ENCODE measurements at places on chromosomes 12 and 14. TPM values are rescaled to one million over a fixed set of nuclear protein-coding genes. Genes with fewer than 3 reads are reported as not detected.

GRCh38 chr12:6461401-6462233 lies 8.9 kb downstream of the VAMP1 start:
- H3K27me3 ChIP-seq = no peaks in the 10 kb centered on the region
- peak overlapping the region; percentile 95 for H3K27ac ChIP-seq
- H3K4me3 ChIP-seq = peak overlapping the region; percentile 88
- peaks cover 63% of the 10 kb centered on the region for H3K4me1 ChIP-seq

DNA sequence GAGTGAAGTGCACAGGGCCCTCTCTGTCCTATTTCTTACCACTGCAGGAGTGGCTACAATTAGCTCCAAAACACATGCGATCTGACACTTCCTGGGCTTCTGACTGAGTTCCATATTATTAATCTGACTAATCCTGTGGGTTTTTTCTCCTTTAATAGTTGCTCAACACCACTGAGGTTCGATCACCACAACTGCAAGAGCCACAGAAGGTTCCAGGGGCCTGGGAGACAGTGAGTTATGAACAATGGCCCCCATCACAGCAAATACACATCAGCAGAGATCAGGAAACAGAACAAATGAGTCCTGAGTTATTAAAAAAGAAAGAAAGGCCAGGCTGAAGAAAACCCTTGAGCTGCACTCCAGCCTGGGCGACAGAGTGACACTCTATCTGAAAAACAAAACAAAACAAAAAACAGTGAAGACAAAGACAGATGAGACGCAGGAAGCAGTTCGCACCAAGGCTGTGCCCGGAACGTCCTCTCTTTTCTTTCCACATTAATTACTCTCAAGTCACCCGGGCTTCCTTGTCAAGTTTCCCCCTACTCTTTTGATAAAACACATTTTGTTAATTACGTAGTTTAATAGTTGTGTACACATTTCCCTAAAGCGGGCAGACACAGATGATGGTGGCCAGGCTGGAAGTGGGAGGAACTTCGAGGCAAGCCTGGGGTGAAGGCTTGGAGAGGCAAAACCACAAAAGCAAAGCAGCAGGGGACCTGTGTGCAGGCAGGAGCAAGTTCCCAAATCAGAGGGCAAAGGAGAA lies 42.7 kb downstream of the CDC42BPB start:
- H3K4me1 ChIP-seq = peaks cover 10% of the 10 kb centered on the region
- no peaks in the 10 kb centered on the region for H3K36me3 ChIP-seq
- peaks cover 9% of the 10 kb centered on the region for H3K27me3 ChIP-seq
- H3K4me3 ChIP-seq = no peak overlapping the region
- H3K27ac ChIP-seq = no peak overlapping the region

GRCh38 chr12:110180591-110181005 lies 56.4 kb downstream of the IFT81 start:
- H3K27ac ChIP-seq = no peak overlapping the region
- H3K27me3 ChIP-seq = no peaks in the 10 kb centered on the region
- H3K4me1 ChIP-seq = no peaks in the 10 kb centered on the region
- DNase-seq = no peak
- no peak overlapping the region for H3K4me3 ChIP-seq

DNA sequence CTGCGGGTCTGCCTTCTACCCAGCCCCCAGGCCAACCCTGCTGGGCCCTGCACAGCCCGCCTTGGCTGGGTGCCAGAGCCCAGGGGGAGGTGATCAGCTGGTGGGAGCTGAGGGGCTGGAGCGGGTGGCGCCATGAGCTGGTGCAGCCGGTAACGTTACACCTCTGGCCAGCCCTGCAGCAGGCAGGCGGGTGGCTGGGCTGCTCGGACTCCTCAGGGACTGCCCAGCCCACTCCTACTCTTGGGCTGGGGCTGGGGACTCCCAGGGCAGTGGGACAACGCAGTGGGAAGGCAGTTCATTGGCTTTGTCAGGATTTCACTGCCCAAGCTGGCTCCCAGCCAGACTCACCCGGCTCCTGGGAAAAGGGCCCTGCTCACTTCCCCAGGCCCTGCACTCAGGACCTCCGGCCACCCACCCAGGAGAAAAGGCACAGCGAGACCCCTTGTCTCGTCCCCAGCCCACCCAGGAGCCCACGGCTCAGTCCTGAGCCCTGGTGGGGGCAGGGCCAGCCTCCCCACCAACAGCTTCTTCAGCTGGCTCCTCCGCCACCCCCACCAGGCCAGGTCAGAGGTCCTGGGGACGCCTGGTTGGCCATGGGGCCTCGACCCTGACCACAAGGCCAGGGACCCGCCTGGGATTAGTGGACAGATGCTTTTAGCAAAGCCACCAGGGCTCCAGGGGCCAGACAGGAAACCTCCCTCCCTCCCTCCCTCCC lies 1.0 kb downstream of the PGF start:
- H3K36me3 ChIP-seq = no peaks in the 10 kb centered on the region
- H3K4me3 ChIP-seq = no peak overlapping the region
- H3K4me1 ChIP-seq = no peaks in the 10 kb centered on the region
- peaks cover 5% of the 10 kb centered on the region for H3K27me3 ChIP-seq
- H3K27ac ChIP-seq = no peak overlapping the region

DNA sequence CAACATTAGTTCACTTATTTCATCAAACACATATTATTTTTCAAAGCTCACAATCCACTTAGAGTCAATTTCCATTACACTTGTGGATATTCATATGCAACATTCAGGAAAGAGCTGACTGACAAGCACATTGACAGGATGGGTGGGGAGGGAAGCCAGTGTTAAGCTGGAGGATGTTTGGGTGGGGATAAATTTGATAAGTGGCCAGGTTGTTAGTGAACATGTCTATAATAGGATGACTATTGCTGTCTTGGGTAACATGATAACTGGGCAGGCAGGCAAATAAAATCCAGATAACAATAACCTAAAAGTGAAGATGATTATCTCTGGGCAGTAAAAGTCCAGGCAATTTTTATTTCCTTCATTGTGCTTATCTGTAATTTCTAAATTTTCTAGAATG lies 73.8 kb upstream of the OSBPL8 start:
- H3K27me3 ChIP-seq = no peaks in the 10 kb centered on the region
- H3K4me3 ChIP-seq = no peak overlapping the region

DNA sequence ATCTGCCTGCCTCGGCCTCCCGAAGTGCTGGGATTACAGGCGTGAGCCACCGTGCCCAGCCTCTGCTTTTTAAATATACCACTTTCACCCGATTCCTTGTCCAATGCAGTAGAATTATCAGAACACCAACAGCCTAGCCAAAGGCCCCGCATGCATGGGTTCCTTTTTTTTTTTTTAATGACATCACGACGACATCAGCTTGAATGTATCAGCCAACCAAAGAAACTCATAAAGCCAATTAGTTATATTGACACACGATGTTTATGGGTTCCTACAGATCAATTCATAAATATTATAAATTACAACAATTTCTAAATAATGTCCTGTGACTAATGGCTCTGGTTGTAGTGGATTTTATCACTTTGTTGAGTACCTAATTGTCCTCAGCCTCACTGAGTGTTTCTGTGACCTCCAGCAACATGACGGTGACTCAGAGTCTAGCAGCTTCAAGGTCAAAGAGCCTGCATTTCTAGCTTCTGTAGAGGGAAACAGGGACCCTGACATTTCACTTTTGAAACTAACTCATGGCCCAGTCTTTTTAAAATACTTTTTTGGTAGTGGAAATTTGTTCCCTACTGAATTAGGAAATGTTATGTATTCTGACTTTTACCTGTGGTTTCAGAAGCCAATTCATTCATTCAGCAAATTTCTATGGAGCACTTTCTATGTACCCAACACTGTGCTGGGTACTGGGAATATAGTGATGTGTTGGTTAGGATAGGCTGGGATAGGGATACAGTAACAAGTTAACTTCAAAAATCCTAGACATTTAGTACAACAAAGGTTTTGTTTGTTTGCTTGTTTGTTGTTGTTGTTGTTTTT lies 144.1 kb downstream of the SUDS3 start:
- H3K4me1 ChIP-seq = no peaks in the 10 kb centered on the region
- H3K36me3 ChIP-seq = no peaks in the 10 kb centered on the region
- no peak overlapping the region for H3K27ac ChIP-seq
- DNase-seq = no peak
- H3K27me3 ChIP-seq = peaks cover 10% of the 10 kb centered on the region

GRCh38 chr14:23154964-23155587 lies 28.4 kb downstream of the SLC7A8 start:
- no peaks in the 10 kb centered on the region for H3K36me3 ChIP-seq
- peaks cover 33% of the 10 kb centered on the region for H3K4me1 ChIP-seq
- DNase-seq = no peak
- peak overlapping the region; percentile 62 for H3K27ac ChIP-seq
- peaks cover 2% of the 10 kb centered on the region for H3K27me3 ChIP-seq
- H3K4me3 ChIP-seq = peak overlapping the region; percentile 74

DNA sequence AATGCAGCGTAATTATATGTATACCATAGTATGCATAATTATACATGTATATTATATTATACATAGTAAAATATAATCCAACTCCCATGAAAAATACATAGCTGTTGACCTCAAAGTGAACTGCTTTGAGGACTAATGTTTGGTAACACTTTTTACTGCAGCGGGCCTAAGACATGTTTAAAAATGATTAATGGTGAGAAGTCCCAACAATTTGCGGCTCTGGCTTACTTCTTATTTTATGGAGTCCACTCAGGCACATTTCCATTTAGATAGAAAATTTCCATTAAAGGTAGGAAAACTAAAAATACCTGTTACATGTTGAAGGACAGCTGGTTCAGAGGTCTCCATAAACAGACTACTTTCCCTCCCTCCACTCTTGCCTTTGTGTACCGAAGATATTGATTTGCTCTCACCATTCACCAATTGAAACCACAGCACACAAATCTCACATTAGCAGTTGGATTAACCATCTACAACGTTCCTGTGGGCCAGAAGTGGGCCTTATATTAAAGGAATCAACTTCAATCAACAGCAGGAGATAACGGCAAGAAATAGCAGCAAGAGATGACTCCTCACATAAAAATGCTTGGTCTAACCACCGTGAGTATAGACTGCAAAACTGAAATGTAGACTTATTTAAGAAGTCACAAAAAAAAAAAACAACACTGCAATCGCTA lies 14.1 kb upstream of the NT5DC3 start:
- H3K27me3 ChIP-seq = peaks cover 3% of the 10 kb centered on the region
- H3K27ac ChIP-seq = no peak overlapping the region
- no peak overlapping the region for H3K4me3 ChIP-seq

DNA sequence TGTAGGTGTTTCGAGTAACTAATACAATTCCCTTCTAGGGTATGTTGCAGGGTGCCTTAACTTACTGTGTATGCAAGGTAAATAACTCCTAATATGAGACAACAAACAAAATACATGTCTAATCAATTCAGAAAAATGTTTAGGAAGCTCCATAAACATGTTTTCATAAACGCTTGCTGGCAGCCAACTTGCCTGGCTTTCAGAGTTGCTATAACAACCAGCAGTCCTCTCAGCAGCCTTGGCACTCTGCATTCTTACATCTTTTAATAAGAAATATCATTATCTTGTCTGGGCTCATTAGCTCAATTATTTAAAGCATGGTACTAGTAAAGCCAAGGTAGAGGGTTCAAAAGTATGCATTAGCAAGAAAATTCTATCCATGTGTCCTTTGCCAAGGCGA lies 477.4 kb downstream of the APAF1 start:
- no peak overlapping the region for H3K4me3 ChIP-seq
- no peaks in the 10 kb centered on the region for H3K4me1 ChIP-seq
- no peak overlapping the region for H3K27ac ChIP-seq
- DNase-seq = no peak

GRCh38 chr12:10584415-10584814 lies 29.0 kb downstream of the MAGOHB start:
- DNase-seq = no peak
- H3K4me1 ChIP-seq = peaks cover 2% of the 10 kb centered on the region
- no peak overlapping the region for H3K27ac ChIP-seq
- H3K27me3 ChIP-seq = no peaks in the 10 kb centered on the region

GRCh38 chr12:91857813-91858542 lies 287.7 kb downstream of the BTG1 start:
- H3K27me3 ChIP-seq = no peaks in the 10 kb centered on the region
- DNase-seq = no peak
- peaks cover 17% of the 10 kb centered on the region for H3K4me1 ChIP-seq
- H3K36me3 ChIP-seq = peaks cover 4% of the 10 kb centered on the region
- H3K27ac ChIP-seq = peak overlapping the region; percentile 9

DNA sequence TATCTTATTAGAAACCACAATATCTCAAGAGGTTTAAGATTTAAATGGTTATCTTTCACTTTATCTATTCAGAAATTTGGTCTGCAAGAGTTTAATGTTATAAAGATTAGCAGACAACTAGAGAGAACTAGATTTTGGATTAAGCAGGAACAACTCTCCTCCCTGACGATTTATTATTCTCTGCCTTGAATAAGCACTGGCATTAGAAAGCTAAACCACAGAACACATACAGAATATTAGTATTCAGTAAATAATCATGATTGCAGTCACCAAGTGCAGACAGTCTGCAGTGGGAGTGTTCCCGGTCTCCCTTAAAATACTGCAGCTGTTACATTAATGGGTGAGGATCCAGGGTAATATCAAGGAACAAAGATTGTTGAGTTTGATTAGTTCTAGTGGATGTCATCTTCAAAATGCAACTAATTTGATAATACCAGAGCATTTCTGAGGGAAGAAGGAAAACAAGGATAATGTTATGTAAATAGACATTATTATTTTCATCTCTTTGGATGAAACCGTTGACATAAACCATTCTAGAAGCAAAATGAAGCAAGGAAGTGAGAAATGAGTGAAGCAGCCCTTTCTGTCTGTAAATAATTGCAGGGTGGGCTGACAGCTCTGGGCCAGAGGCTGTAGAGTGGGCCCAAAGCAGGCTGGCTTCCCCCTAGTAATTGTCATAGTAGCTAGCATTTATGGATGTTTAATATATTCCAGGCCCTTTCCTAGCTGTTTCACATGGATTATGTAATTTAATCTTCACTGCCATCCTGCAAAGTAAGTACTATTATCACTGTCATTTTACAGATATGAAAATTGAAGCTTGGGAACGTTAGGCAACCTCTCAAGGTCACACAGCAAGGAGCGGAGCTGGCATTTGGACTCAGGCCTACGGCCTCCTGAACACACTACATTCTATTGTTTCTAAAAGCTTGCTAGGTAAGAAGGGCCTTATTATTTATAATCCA lies 79.4 kb downstream of the DYRK2 start:
- no peaks in the 10 kb centered on the region for H3K4me1 ChIP-seq
- no peak for DNase-seq
- no peaks in the 10 kb centered on the region for H3K36me3 ChIP-seq
- no peaks in the 10 kb centered on the region for H3K27me3 ChIP-seq
- no peak overlapping the region for H3K4me3 ChIP-seq

DNA sequence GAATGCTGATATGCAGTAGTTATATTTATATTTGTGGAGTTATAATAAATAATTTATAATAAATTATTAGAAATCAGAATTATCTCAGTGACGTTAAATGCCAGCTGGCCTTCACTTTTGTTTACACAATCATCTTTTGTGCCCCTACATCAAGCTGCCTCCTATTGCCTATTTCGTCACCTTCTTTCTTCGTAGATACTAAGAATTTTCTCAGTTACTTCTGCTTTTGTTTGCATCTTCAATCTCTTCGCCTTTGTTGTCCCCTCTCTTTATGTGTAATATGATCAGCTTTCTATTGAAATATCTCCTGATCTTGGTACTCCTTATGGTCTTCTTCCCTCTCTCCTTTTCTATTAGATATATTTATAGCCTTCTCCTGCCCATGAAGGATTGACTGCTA lies 197.0 kb downstream of the ERC1 start:
- no peak for DNase-seq
- no peak overlapping the region for H3K4me3 ChIP-seq
- no peaks in the 10 kb centered on the region for H3K4me1 ChIP-seq

Gene BEGAIN
- total RNA-seq = 1.4 TPM

Gene PIWIL1
- not detected for total RNA-seq

Gene PRKCH
- 284 TPM for total RNA-seq

Gene PXMP2
- total RNA-seq = 3.8 TPM

Gene CCDC196
- total RNA-seq = not detected

Gene NPAS3
- not detected for total RNA-seq

Data from naive thymus-derived CD8-positive, alpha-beta T cell (primary cell).